Epithelial cell of proximal tubule (primary cell): ENCODE measurements at places on chromosomes 7 and 10. TPM values are rescaled to one million over a fixed set of nuclear protein-coding genes. Genes with fewer than 3 reads are reported as not detected.

DNA sequence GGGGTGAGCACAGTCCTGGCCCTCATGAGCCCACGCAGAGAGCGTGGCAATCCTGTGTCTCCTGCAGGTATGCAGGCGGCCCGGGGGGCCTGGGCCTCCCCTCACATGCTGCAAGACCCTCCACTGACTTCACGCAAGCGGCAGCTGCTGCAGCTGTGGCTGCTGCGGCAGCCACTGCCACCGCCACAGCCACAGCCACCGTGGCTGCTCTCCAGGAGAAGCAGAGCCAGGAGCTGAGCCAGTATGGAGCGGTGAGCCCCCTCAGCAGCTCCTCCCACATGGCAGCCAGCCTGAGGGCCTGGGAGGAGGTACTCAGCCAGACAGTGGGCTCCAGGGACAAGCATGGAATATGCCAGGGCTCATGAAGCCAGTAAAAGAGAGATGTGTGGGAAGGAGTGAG, 8.7 kb downstream of the ZMIZ2 start:
- DNase-seq, result no peak

DNA sequence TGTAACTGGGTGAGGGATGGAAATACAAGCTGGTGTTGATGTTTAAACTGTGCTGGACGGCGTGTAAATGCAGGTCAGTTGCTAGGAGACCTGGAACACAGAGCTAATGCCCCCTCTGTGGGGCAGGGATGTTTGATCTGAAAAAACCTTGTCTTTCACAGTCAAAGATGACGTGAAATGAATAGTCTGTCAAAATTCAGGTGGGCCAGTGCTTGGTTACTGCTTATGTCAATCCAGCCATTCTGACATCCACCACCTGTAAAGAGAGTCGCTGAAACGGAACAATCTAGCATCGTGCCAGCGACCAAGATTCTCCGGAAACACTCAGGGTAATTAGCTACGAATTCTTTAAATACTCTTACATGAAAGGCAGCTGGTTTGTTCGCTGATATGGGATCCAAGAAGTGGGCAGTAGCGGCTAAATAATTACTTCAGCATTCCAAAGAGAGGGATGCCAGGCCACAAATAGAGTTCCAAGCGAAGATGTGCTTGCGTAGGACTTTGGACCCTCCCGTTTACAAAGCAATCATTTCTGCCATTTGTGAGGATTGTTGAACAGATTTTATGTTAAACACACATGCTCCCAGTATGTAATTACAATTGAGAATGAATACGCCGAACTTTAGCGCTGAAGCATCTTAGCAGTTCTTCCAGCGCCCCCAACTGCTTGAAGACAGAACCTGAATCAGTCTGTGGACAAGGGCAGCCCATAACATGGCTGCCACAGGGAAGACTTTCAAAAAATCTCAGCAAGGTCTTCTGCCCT, 7.3 kb upstream of the ASB4 start:
- no peak for DNase-seq

Gene PON1
- total RNA-seq, result not detected in 2 replicates

Gene ARHGAP22
- total RNA-seq, result 11.2 and 24.5 TPM in 2 replicates

DNA sequence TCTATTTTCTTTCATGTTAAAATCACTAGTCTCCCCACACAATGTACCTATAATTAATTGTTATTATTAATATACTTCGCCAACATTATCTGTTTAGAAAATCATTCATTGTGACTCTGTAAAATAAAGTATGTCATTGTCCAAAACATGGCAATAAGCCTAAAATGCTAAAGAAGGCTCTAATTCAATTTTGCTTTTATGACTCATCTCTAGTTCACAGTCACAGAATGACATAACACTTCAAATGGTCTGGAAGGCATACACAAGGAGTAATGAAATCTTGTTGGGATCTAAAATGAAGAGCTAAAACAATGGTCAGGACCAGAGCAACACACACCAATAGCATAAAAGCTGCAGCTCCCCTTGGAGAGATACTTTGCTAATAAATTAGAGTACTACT, 505.8 kb downstream of the GPAM start:
- DNase-seq, result no peak

Gene AGMO
- not detected in 2 replicates for total RNA-seq

Gene TCAF2
- 0.07 and 2.3 TPM in 2 replicates for total RNA-seq

Gene MEST
- total RNA-seq, result 42.0 and 66.4 TPM in 2 replicates

- DNase-seq, result no peak
Measured at GRCh38 chr7:71780282-71780681, 631.9 kb downstream of the CALN1 start.

DNA sequence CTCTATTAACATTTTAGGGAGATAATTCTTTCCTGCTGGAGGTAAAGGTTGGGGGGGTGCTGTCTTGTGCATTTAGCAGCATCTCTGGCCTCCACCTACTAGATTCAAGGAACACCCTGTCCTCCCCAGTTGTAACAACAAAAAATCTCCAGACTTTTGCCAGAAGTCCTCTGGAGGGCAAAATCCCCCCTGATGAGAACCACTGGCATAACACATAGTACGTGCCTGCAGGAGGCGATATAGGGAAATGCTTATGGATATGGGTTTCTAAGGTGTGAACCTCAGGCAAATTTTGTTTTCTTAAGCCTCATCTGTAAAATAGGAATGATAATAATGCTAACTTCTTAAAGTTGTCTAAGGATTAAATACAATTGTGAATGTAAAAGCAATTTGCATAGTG, 2.9 kb upstream of the OSBPL3 start:
- DNase-seq, result no peak

GRCh38 chr10:1923586-1923985, 186.3 kb upstream of the ADARB2 start:
- no peak for DNase-seq

Gene MARVELD1
- total RNA-seq, result 21.2 and 30.5 TPM in 2 replicates

GRCh38 chr10:126288547-126289493, 99.5 kb downstream of the ADAM12 start:
- no peak for DNase-seq

Gene SFMBT2
- 1.2 and 2.4 TPM in 2 replicates for total RNA-seq

GRCh38 chr7:107501593-107501992, 31.7 kb downstream of the GPR22 start:
- no peak for DNase-seq

- no peak for DNase-seq
Measured at GRCh38 chr7:74387606-74388005, 66.1 kb upstream of the GTF2IRD1 start.

DNA sequence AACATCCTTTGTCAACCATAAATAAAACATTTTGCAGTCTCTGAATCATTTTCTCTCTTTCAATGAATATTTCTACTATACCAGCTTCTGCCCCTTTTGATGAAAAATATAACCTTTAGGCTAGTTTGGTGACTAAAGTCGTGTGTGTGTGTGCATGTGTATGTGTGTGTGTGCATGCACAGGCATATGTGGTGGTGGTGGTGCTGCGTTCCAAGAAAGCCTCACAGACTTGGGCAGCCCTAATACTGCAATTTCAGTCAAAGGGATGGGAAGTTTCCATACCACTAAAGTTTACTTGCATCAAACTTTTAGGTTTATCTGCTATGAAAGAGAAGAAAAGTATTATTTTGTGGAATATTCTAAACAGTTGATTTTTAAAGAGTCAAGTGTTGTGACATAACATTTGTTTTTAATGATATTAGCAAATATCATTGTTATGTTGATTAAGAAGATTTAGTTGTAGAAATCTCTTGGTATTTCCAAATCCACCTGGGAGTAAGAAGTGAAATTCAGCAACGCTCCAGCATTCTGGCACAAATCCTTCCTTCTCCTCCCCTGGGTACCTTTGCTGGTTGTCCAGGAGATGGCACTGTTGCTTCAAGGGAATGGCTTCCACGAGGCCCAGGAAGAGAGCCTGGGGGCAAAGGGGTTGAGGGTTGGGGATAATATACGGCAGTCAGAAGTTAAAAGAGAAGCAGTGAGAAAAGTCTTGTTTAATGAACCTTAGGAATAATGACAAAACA, 41.5 kb downstream of the ASB4 start:
- DNase-seq, result no peak

- no peak for DNase-seq
Measured at GRCh38 chr10:20674926-20675325, 222.2 kb downstream of the NEBL start.

DNA sequence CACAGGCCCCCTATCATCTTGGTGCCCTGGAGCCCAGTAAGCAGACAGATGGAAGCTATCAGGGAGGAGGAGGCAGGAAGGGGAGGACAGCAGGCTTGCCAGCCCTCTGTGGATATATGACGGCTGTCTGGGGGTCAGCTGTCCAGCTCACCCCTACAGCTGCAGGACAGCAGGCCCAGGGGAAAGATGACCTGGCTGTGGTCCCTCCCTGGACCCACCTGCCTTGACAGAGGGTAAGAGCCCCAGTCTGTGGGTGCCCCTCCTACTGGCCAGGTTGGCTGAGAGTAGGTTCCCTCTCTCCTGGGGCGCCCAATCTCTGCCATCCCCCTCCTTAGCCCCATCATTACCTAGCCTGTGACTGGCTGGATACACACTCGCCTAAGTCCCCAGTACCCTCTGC, 62.5 kb downstream of the C10orf143 start:
- DNase-seq, result no peak

DNA sequence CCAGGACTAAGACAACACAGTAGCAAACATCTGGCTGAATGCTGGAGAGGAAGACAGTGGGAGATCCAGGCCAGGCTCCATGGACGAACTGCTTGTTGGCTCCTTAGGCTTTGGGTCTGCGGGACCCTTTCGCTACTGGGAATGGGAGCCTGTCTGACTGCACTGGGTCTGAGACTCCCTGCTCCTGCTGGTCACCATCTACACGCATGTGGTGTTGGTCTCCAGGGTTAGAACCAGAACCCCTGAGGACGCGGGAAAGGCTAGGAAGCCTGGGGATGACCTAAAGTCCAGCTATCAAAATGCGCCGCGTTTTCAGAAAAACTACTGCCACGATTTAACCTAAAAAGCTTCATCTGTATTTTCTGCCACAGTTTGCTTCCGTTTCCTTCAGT, 817 bp upstream of the DNAJB6 start:
- DNase-seq, result no peak

DNA sequence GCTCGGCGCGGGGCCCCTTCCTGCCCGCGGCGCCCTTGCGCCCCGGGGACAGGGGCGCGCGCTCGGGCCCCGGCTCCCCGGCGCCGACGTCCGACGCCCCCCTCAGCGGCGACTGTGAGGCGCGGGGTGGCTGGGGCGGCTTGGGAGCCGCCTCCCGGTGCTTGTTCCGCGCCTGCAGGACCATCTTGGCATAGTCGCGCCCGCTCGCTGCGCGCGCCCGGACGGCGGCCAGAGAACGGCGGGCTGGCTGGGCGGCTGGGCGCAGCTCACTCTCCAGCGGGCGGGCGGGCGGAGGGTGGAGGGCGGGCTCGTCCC, at the start of gene DPY19L1:
Gene DPY19L1 (minus strand): TSS at position 275 of the 315 bp plus-strand sequence. CDS start 91 bp downstream, at position 184.
- no peak for DNase-seq

GRCh38 chr7:12436126-12436525, 32.5 kb upstream of the VWDE start:
- no peak for DNase-seq

Gene DKK1
- total RNA-seq, result 3.2 and 39.9 TPM in 2 replicates
